RPMI7951 (cell line): ENCODE measurements at places on chromosomes 4 and X.
A peak's percentile ranks its signal among the peaks of the same experiment; 100 is the strongest.

DNA sequence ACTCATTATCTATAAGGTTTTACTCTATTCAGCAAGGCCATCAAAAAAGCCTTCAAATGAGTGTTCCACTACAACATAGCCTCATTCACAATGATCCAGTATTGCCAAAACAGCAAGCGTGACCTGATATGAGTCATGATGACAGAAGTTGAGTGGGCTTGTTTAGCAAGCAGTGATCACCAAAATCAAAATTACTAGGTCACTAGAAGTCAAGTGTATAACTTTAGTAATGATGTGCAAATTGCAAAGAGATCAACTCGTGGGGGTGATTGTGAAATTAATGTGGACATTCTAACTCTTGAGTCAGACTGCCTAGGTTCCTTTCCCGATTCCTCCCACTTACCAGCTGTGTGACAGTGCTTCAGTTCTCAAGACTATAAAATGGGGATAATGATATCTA, 124.5 kb downstream of the CHM start:
- DNase-seq, result peak; percentile 28

GRCh38 chrX:64182208-64182607, 23.3 kb downstream of the AMER1 start:
- no peak for DNase-seq

DNA sequence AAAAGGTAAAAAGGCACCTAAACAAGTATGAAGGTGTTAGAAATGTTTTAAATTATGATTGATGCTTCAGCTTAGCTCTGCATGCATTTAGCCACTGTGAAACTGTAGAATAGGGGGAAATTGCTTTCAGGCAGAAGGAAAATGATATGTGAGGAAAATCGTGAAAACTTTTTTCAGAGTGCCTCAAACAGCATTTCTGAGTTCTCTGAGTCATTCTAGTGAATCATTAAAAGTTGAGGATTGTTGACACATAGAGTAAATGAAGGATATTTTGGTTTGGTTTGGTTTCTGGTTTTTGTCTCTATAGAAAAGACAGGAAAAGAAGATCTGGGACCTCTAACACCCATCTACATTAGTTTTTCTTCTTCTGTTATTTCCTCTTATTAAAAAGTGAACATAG, 332.5 kb upstream of the TRAM1L1 start:
- peak; percentile 13 for DNase-seq

DNA sequence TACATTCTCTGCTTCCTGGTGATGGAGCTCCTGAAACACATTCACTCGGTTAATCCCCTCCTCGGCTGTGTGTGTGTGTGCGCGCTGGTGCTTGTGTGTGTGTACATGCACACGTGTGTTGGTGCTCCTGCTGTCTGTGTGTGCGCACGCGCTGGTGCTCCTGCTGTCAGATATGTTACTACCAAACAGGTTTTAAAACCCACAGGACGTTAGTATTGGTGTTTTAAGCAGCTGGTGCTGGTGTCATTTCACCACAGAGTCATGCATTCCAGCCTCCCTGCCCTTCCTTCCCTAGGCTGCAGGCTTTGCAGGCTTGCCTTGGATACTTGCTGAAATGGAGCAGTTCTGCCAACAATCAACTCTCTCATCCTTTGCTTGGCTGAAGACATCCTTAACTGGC, 48.1 kb upstream of the CPLX1 start:
- no peak for DNase-seq

DNA sequence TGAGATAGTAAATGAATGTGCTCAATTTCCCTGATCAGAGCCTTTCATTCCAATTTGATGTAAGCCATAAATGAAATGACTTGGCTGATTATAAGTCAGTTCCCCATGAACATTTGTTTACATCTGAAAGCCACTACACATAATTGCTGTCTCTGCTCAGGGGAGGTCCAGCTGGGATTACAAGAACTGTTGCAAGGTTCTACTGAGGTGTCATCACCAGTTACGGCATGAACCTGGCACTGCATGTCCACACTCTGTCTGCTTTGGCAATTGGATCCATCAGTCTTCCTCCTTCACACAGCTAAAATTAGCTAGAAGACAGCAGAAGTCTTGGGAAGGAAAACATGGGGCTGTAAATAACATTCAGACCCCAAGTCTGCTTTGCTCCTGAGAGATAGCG, 12.8 kb upstream of the MBNL3 start:
- no peak for DNase-seq

GRCh38 chr4:136009258-136009832, 1522.9 kb downstream of the PCDH18 start:
- no peak for DNase-seq

DNA sequence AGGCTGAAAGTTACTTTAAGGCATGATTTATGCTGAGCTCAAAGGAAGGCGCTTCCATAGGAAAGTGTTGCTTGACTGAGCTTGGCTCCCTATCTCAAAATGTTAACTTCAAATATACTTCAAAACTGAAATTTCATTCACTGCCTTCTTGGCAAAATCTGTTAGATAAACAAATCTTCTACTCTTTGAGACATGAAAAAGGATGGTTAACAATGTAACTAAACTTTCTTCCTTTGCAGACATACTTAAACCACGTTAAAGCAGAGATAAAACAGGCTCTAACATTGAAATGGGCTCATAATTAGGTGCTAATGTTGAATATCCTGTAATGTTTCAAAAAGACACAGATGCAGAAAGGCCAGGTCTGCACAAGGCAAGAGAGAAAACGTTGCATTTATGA, 110.4 kb downstream of the AMELX start:
- no peak for DNase-seq

DNA sequence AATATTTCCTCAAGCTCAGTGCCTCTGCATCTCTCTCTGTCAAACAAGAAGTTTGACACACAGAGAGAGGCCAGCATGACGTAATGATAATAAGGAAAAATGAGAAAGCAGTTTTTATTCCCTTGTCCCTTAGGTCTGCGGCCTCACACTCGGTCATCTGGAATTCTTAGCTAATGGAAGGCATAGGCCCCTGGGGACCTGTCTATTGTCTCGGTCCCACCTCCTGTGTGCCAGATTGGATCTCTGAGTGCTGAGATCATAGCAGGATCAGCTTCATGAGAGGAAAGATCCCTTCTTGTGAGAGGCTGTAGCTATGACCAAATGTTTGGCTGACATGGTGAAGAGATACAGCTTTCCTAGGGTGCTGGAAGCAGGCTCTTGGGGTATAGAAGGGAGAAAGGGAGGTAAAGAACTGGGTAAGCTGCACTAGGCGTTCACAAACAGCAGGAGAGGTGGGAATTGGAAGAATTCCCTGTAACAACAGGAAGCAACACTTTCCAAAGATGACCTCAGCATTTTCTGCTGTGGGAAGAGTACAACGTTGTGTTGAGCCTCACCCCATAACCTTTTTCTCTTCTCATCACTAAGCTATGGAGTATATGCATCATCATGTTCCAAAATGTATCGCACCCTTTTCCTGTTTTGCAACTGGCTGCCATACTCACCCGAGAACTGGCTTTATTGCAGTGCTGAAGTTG, 20.2 kb downstream of the TMEM31 start:
- DNase-seq, result no peak

- no peak for DNase-seq
These were observed 23.9 kb downstream of the SCD5 start for GRCh38 chr4:82774711-82775171.

GRCh38 chr4:8585186-8585585, 5.0 kb downstream of the GPR78 start:
- DNase-seq, result no peak

DNA sequence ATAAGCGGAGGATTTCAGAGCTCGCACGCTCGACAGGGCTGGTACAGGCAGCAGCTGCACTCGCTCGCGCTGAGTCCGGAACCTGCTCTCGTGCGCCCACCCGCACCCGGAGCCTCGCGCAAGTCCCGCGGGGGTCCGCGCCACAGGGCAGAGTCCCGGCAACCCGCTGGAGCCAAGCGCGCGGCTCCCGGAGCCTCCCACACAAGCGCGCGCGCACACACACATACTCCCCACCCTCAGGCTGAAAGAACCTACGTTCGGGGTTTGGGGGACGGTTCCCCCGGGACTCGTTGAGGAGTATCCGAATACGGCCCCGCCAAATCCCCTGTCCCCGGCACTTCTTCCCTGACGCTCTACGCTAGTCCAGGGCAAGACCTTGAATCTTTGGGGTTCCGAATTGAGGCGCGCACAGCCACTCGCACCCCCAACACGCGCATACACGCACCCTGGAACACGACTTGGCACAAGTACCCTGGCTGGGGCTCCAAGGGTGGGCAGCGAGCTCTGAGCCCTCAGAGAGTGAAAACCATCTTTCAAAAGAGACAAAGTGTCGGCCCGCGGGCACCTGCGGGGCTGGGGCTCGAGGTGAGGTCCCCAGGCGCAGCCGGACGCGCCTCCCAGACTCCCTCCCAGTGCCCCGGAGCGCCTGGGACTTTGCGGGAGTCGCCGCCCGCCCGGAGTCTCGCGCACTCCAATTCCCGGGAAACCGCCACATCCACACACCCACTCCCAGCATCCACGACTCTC, 952 bp downstream of the ANOS1 start:
- DNase-seq, result no peak

- no peak for DNase-seq
These were observed 35.6 kb upstream of the ADRA2C start for GRCh38 chr4:3730422-3731190.

GRCh38 chrX:143304518-143304917, 212.8 kb downstream of the SPANXN3 start:
- DNase-seq, result no peak

DNA sequence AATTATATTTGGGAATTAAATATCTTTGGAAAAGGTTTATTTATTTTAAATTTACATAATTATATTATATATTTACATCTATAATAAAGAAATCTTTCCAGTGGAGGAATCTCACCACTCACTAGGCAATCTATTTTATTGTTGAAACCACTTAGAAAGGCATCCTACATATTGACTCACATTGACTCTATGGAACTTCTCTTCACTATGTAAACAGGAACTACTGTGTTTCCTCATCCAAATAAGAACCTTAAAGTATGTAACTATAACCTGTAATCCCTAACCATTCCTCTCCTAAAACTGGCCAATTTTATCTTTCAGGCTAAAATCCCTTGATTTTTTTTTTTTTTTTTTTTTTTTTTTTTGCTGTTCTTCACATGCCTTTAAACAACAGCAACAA, 268.7 kb downstream of the MAPK10 start:
- no peak for DNase-seq

DNA sequence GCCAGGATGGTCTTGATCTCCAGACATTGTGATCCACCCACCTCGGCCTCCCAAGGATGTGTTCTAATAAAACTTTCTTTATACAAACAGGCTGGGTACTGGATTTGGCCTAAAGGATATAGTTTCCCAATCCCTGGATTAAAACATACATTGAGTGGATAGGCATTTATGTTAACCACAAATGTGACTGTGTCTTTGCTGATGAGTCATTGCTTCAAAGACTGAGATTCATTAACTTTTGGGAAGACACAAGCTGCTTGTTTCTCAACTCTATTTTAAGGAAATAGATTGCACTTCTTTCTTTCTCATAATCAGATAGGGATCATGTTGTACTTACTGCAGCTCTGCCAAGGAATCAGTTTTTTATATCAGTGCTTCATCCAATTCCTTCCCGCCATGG, 131.3 kb upstream of the AGA start:
- DNase-seq, result peak; percentile 89

DNA sequence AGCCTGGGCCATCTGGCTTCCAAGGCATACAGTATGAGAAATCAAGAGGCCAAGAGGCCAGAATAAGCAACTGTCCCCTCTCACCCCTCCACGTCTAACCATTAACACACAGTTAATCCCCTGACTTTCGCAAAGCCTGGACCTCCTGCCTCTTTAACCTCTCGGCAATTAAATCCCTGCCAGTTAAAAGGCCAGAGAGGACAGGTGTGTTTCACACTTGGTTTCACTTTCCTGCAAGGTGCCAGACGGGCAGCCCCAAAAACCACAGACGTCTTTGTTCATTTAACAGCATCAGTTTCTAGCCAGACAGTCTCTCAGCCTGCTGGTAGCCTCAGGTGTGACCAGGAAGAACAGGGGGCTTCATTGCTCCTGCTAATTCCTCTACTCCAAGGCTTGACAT, 91.1 kb upstream of the KIT start:
- DNase-seq, result no peak

DNA sequence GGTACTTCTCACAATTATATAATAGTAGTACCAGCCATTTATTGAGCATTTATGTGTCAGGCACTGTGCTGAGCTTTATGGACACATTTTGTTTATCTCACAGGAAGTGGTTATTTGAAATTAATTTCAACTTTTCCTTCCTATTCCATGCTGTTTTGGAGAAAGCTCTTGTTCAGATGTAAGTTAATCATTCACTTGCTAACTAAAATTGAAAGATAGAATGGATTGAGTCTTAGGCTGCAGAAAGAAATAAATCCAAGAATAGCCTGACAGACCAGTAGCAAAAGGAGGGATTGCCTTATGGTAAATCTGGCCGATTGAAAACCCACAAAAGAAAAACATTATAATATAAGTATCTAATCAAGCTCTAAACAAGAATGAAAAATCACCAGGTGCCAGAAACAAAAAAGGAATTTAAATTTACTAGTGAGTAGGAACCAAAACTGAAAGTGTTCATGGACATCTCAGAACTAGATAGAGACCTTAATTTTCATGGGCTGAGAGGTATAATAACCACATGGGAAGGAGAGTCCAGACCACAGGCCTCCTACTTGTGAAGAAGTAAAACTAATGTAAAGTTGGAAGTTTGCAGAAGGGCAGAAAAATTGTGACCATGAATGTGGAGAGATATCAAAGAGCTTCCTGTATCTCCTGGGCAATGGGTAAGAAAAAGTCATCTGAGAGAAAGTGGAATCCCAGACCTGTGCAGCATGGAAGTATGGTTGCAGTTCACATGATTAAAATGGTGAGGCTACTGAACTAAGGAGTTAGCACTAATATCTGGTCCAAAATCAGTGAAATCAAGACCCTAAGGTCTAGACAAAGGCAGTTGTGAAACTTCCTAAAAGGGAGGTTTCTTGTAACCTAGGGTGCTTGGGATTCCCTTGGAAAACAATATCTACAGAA, 38.0 kb downstream of the RADX start:
- DNase-seq, result peak; percentile 1

DNA sequence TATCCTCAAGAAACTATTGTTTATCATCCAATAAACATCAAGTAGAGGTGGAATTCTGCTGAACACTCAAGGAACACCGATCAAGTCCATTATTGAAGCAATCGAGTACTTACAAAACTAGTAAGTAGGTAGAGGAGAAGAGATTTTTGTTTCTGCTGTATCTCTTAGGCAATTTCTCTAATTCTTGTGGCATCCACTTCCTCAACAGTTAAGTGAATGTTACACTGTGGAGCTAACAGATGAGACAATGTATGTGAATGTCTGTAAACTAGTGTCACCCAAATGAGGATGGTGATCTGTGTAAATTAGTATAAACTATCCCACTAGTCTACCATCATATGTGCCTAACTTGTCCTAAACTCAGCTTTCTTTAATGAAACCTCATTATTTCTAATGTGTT, 261.6 kb downstream of the ARHGAP24 start:
- DNase-seq, result no peak

GRCh38 chr4:47617607-47618006, 132.5 kb downstream of the ATP10D start:
- no peak for DNase-seq

- no peak for DNase-seq
These were observed 7.4 kb downstream of the PPID start for GRCh38 chr4:158715802-158716201.

- no peak for DNase-seq
These were observed 20.5 kb downstream of the SEPTIN6 start for GRCh38 chrX:119672426-119672825.
